ENCODE measurements at places on chromosomes 3 and 15. TPM values are rescaled to one million over a fixed set of nuclear protein-coding genes. Genes with fewer than 3 reads are reported as not detected.

DNA sequence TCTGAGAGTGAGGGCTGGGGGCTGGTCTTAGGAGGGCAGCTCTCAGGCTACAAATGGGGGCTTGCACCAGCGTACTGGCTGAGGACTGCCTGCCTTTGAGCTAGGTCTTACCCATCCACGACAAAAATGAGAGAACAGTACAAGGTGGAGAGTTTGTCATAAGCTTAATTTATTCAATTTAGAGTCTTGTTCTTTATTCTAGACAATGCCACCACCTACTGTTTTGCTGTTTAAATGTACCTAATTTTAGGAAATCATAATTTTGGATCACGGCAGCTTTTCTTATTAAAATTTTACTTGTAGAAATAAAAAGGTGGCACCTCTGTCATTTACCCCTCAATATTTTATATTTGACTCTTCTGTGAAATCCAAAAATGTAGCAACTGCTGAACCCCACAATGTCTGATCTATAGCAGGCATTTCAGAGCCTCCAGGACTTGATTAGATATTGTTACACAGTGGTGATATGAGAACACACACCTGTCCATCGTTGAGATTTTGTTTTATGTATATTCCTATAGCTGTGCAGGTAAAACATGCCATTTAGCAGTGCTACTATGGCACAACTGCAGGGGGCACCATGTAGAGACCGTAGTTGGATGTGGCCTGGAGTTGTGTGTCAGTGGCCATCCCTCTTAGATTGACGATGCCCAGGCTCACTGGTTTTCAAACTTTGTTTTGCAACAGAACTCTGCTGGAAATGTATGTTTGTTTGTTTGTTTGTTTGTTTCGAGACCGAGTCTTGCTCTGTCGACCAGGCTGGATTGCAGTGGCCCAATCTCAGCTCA is 88.6 kb downstream of the SLCO3A1 start:
- no peak overlapping the region for H3K4me3 ChIP-seq
- peak overlapping the region; percentile 83 for H3K27ac ChIP-seq
- peaks cover 90% of the 10 kb centered on the region for H3K4me1 ChIP-seq
- no peak for DNase-seq
- no peaks in the 10 kb centered on the region for H3K27me3 ChIP-seq
- H3K36me3 ChIP-seq: no peaks in the 10 kb centered on the region

GRCh38 chr15:26178640-26179220 is 315.6 kb upstream of the ATP10A start:
- H3K4me3 ChIP-seq: no peak overlapping the region
- H3K36me3 ChIP-seq: no peaks in the 10 kb centered on the region
- no peak for DNase-seq

DNA sequence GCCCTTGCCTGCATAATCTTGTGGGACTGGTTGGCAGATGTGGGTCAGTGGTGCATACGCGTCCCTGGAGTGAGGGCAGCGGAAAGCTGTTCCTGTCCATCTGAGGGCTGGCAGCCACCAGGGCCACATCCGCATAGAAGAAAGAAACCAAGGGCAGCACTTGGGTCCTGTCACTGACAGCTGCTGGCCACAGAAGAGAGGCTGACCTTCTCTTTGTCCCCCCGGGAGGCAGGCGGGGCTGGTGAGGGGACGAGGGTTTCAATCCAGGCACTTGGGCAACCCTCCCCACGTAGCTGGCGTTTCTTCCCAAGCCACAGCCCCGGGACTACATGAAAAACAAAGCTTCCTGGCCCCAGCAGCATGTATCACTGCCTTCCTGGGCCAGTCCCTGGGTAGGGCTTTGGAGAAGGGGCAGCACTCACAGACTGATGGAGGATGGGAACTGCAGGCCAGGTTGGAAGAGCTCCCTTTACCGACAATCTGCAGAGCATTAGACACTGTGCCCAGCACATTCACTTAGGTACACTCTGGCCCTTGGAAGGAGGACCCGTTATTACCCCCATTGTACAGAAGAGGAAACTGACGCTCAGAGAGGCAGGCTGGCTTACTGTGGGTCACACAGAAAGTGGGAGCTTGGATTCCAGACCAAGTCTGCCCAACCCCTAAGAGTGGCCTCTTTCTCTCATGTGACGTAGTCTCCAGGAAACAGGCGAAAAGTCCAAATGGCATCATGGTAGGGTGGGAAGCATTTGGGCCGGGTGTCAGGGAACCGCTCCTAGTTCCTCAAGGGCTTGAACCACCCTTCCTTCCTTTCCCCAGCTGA is 78.8 kb upstream of the SLC6A6 start:
- no peaks in the 10 kb centered on the region for H3K36me3 ChIP-seq
- no peak overlapping the region for H3K4me3 ChIP-seq
- no peaks in the 10 kb centered on the region for H3K27me3 ChIP-seq
- H3K27ac ChIP-seq: no peak overlapping the region
- no peak for DNase-seq

DNA sequence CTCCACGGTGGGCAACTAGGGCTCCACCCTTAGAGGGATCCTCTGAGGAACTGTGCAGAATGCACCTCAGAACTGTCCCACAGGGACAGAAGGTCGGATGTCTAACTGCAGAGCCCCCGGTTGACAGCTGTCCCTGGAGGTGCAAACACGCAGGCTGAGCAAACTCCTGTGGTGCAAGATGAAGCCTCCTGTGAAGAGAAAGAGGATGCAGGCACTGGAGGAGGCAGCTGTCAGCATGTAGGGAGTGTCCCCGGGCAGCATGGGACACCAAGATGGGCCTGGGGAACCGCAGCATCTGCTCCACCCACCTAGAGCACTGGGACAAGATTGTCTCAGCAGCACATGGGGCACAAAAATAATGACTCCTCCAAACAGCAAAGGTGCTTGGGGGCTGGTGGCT is 258.9 kb downstream of the ABHD5 start:
- DNase-seq: no peak
- no peak overlapping the region for H3K4me3 ChIP-seq
- no peak overlapping the region for H3K27ac ChIP-seq
- no peaks in the 10 kb centered on the region for H3K27me3 ChIP-seq

GRCh38 chr3:68759526-68760035 is 172.8 kb downstream of the TAFA4 start:
- no peaks in the 10 kb centered on the region for H3K27me3 ChIP-seq
- DNase-seq: no peak
- H3K36me3 ChIP-seq: no peaks in the 10 kb centered on the region
- no peaks in the 10 kb centered on the region for H3K4me1 ChIP-seq
- no peak overlapping the region for H3K27ac ChIP-seq

GRCh38 chr3:37026851-37027250 is 33.5 kb downstream of the MLH1 start:
- H3K4me1 ChIP-seq: peaks cover 55% of the 10 kb centered on the region
- H3K4me3 ChIP-seq: no peak overlapping the region
- peaks cover 37% of the 10 kb centered on the region for H3K36me3 ChIP-seq
- H3K27ac ChIP-seq: no peak overlapping the region

DNA sequence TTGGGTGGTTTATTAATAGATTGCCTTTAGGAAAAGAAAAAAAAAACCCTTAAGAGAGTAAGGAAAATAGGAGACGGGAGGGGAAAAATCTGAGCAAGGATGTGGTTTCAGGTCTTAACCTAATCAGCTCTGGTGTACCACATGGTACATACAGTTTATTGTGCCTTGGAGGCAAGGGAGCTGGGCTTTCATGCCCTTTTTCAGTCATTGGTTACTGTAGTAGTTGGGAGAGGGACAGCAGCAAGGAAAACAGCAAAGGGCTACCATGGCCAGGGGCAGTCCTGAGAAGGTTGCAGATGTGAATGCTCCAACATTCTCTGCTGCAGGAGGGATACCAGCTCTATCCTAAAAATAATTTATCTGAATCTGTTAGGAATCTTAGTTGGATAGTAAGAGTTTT is 5.9 kb downstream of the CMC1 start:
- no peak overlapping the region for H3K27ac ChIP-seq
- DNase-seq: no peak
- H3K4me1 ChIP-seq: no peaks in the 10 kb centered on the region
- no peak overlapping the region for H3K4me3 ChIP-seq
- no peaks in the 10 kb centered on the region for H3K27me3 ChIP-seq

- no peak overlapping the region for H3K4me3 ChIP-seq
- no peaks in the 10 kb centered on the region for H3K27me3 ChIP-seq
- H3K36me3 ChIP-seq: no peaks in the 10 kb centered on the region
These were observed 53.5 kb downstream of the ANAPC13 start for GRCh38 chr3:134432236-134432635.

GRCh38 chr3:171809861-171810628 is at the start of gene PLD1:
Gene PLD1, minus strand, starts transcription at chr3:171810483. Its CDS starts 72,432 bp downstream, at chr3:171738051.
- peak within 1 kb of the TSS; percentile 94 for H3K27ac ChIP-seq
- H3K27me3 ChIP-seq: no peaks in the 10 kb centered on the region
- peak; percentile 89 for DNase-seq
- peaks cover 40% of the 10 kb centered on the region for H3K4me1 ChIP-seq

DNA sequence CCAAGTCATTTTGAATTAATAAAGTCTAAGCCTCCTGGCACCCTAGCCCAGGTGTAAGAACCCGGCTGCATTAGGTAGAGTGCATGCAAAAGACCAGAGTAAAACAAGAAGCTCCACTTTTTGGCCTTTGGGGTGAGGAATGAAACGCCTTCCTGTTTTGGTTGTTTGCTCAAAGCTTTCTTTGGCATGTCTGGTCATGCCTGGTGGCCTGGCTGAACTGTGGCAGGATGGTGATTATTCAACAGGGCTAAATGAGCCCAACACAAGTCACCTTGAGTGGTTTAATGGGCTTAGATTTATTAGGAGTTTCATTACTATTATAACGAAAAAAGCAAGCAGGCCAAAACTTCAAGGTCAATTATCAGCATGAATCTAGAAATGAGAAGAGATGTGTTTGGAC is 40.9 kb upstream of the LDHAL6B start:
- H3K27ac ChIP-seq: no peak overlapping the region
- H3K4me1 ChIP-seq: no peaks in the 10 kb centered on the region
- DNase-seq: no peak
- no peak overlapping the region for H3K4me3 ChIP-seq

GRCh38 chr3:154025007-154025406 is 96.2 kb upstream of the ARHGEF26 start:
- H3K4me1 ChIP-seq: no peaks in the 10 kb centered on the region
- H3K27me3 ChIP-seq: no peaks in the 10 kb centered on the region
- H3K4me3 ChIP-seq: no peak overlapping the region
- no peaks in the 10 kb centered on the region for H3K36me3 ChIP-seq
- no peak overlapping the region for H3K27ac ChIP-seq

- peaks cover 27% of the 10 kb centered on the region for H3K4me1 ChIP-seq
- peaks cover 14% of the 10 kb centered on the region for H3K36me3 ChIP-seq
- DNase-seq: no peak
- no peak overlapping the region for H3K27ac ChIP-seq
These were observed 1.0 kb downstream of the TAMM41 start for GRCh38 chr3:11845651-11846050.

- H3K27ac ChIP-seq: no peak overlapping the region
- H3K27me3 ChIP-seq: no peaks in the 10 kb centered on the region
- H3K4me3 ChIP-seq: no peak overlapping the region
- peaks cover 4% of the 10 kb centered on the region for H3K4me1 ChIP-seq
- no peak for DNase-seq
These were observed 5.8 kb downstream of the NLGN1 start for GRCh38 chr3:173403376-173403775.

DNA sequence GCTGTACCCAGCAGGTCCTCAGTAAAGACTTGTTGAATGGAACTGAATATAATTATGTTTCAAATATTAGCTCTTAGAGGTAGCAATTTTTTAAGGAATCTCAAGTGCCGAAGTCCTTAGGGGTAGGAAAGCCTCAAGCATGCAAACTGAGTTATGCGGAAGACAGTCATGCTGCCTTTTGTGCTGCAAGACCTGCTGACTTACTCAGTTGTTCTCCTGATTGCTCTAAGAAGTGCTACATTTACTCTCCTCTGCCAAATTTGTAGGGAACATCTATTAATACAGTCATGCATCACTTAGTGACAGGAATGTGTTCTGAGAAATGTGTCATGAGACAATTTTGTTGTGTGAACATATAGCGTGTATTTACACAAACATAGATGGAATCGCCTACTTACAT is 325.6 kb upstream of the AZI2 start:
- DNase-seq: no peak
- H3K4me1 ChIP-seq: no peaks in the 10 kb centered on the region
- no peak overlapping the region for H3K4me3 ChIP-seq
- no peaks in the 10 kb centered on the region for H3K36me3 ChIP-seq
- H3K27ac ChIP-seq: peak overlapping the region; percentile 57

DNA sequence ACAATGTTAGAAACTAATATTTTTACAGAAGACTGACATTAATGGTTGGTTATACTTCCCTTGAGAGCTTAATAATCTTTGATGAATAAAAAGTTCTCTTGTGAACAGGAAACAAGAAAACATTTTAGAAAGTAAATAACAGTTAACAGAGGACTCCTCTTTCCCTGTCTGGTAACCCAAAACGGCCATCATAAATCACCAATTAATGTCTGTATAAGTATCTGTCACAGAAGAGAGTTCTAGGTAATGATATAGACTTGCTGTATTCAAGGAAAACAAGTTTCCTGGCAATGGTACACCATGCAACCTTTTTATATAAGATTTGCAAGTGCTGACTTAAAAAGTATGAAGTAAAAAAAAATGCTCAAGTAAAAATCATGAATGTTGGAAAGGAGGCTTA is 426.7 kb downstream of the SOX2 start:
- no peaks in the 10 kb centered on the region for H3K4me1 ChIP-seq
- no peak overlapping the region for H3K27ac ChIP-seq
- H3K4me3 ChIP-seq: no peak overlapping the region

GRCh38 chr15:53811530-53811929 is 52.1 kb upstream of the WDR72 start:
- no peaks in the 10 kb centered on the region for H3K4me1 ChIP-seq
- no peaks in the 10 kb centered on the region for H3K36me3 ChIP-seq
- no peak for DNase-seq
- no peak overlapping the region for H3K4me3 ChIP-seq

GRCh38 chr3:10955711-10956453 is 36.7 kb upstream of the SLC6A1 start:
- H3K36me3 ChIP-seq: no peaks in the 10 kb centered on the region
- no peak for DNase-seq
- H3K27me3 ChIP-seq: no peaks in the 10 kb centered on the region
- no peak overlapping the region for H3K4me3 ChIP-seq
- H3K4me1 ChIP-seq: no peaks in the 10 kb centered on the region
- peak overlapping the region; percentile 70 for H3K27ac ChIP-seq

GRCh38 chr3:116566478-116566960 is 121.2 kb upstream of the LSAMP start:
- H3K27ac ChIP-seq: no peak overlapping the region
- no peak for DNase-seq
- no peak overlapping the region for H3K4me3 ChIP-seq
- H3K27me3 ChIP-seq: no peaks in the 10 kb centered on the region
- H3K36me3 ChIP-seq: no peaks in the 10 kb centered on the region

DNA sequence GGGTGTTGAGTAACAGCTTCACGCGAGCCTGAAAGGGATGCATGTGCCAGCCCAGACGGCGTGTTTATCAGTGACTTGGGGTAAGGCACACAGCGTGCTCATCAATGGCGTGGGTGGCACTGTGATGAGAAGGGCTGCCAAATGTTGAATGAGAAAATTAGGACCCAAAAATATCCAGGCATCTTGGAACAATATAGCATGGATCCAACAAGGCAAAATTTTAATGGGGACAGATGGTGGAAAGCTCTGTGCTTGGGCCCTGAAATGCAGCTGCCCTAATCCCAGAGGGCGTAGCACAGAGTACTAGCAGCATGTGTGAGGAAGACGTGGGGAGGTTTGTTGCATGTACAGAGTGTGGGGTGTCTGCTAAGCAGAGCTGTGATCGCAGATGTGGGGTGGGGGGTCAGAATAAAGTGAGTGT is 48.9 kb downstream of the SSUH2 start:
- peaks cover 25% of the 10 kb centered on the region for H3K4me1 ChIP-seq
- no peaks in the 10 kb centered on the region for H3K36me3 ChIP-seq
- H3K27me3 ChIP-seq: no peaks in the 10 kb centered on the region
- no peak for DNase-seq

HHATL gene
- 908 TPM for total RNA-seq

KCNMB2 gene
- 2.8 TPM for total RNA-seq
